Stimulated activated CD8-positive, alpha-beta memory T cell treated with anti-CD3 and anti-CD28 coated beads, Interleukin-4, amount 100 ng/mL, for 4 hours (primary cell): ENCODE measurements at places on chromosomes 12 and 14.

DNA sequence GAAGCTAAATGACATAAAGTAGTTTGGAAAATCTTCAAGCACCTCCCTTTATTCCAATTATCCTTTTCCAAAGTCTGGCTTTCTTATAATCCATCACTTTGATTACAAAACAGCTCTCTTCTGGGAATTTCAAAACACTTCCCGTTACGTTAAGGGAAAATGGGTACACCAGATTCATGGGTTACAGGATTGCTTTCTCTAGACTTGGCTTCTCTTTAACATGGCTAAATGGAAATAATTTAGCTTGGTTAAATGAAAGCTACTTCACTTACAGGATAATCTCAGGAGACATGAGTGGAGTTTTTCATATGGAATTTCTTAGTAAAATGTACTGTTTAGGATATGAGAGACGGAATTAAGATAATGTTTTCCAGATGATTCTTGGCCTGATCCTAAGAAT is 14.7 kb downstream of the GSTZ1 start:
- DNase-seq, result no peak

DNA sequence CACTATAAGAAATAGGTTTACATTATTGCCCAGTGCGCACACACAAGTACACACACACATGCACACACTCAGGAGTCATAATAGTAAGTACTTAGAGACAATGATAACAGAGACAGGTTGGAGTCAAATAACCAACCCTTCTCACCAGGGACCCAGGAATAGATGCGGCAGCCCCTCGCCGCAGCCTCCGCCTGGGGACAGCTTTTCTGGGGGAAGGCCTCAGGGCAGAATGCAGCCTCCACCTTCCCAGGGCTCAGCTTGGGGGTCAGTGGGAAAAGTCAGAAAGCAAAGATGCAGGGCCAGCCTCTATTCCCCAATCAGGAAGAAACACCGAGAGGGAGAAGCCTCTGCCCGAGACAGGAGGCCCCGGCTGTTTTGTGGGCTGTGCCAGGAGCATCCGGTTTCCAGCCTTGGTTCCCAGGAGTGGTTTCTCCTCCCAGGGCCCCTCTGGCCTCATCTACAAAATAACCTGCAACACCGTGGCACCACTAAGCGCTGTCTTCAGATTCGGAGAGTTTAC is 23.4 kb upstream of the EIF5 start:
- DNase-seq, result no peak

DNA sequence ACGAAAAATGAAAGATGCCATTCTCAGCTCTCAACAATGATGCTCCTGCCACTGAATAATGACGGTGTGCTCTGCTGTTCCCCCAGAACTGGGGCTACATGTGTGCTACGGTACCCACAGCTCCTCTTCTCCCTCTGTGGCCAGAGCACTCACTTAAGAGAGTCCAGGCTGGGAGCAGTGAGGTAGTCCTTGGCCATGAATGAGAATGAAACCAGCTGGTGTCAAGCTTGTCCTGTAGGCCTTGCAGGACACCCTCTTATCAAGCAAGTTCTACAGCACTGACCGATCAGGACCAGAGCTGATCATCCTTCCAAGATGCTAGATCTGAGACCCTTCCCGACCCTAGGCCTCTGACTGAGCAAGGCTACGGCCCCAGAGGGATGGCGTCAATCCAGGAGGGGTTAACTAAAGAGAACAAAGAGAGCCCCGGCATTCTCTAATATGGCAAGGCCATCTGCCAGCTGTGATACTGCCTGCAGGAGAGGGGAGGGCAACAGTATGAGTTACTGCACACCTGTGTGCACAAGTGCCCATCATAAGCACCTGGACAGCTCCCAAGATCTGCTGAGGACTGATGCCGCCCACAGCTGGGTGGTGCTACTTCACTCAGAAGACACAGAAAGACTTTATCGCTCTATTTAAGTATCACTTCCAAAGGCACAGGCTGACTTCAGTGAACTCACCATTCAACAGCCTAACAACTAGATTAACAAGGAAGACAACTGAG is 30.5 kb downstream of the APPL2 start:
- no peak for DNase-seq

GRCh38 chr12:88132392-88132791 is 9.5 kb downstream of the CEP290 start:
- DNase-seq, result no peak

DNA sequence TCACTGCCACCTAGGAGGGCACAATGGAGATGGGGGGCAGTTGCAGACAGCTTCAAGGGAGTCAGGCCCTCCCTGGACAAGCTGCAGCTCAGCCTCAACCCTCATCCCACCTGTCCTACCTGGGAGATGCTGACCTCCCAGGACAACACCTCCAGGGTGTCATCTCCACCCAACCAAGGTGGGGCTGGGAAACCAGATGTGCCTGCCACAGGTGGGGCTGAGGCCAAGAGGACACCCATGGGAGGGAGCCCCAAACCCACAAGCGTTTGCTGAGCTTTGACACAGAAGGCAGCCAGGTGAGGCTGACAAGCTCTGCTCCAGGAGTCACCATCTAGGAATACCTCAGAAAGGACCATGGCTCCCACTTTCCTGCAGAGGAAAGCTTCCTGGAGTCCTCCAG is 31.5 kb downstream of the ZFP36L1 start:
- no peak for DNase-seq

DNA sequence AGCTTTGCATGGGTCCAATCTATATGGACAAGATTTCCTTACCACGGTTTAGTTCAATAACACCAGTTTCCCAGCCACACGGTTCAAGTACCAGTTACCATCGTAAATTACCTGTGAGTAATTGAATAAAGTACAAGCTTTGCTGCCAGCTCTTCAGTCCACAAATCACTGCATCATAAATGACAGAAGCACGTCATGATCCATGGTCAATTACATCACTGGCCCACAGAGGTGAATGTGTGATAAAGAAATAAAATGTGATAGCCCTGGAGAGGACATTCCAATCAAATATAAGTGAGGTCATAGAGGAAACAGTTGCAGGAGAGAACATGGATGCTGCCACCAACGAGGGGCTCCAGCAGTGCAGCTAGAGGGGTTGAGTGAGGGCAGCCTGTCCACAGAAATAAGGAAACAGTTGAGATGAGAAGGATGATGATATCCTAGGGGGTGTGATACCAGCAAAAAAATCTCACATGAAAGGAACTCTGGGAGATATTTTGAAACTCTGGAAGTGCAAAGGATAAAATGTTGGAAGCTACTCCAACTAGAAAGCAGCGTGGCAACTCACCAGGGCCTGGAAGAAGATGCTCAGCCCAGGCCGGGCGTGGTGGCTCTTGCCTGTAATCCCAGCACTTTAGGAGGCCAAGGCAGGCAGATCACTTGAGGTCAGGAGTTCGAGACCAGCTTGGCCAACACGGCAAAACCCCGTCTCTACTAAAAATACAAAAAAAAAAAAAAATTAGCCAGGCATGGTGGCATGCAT is 5.8 kb upstream of the DYNC1H1 start:
- no peak for DNase-seq

DNA sequence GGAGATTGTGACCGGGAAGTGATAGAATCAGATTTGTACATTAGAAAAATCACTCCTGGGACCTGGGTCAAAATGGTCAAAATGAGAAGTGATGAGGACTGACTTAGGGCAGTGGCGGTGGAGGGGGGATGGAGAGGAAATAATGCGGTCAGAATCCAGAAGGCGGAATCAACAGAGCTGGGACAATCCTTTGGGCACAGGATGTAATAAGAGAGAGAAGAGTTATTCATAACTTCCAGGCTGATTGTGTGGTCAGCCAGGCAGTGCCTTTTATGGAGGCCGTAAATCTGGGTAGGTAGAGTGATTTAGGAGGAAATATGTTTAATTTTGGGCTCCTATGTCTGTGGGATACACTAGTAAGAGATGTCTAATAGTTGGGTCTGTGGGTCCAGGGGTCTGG is 21.6 kb downstream of the FBXL14 start:
- no peak for DNase-seq

- DNase-seq, result no peak
These were observed 6.9 kb upstream of the TSPAN8 start for GRCh38 chr12:71164568-71165197.

GRCh38 chr12:54017027-54017788 is 8.4 kb downstream of the HOXC8 start:
- no peak for DNase-seq

GRCh38 chr12:103596981-103597380 is 9.9 kb downstream of the STAB2 start:
- DNase-seq, result no peak

GRCh38 chr14:61064856-61065255 is 83.8 kb downstream of the SLC38A6 start:
- DNase-seq, result no peak

DNA sequence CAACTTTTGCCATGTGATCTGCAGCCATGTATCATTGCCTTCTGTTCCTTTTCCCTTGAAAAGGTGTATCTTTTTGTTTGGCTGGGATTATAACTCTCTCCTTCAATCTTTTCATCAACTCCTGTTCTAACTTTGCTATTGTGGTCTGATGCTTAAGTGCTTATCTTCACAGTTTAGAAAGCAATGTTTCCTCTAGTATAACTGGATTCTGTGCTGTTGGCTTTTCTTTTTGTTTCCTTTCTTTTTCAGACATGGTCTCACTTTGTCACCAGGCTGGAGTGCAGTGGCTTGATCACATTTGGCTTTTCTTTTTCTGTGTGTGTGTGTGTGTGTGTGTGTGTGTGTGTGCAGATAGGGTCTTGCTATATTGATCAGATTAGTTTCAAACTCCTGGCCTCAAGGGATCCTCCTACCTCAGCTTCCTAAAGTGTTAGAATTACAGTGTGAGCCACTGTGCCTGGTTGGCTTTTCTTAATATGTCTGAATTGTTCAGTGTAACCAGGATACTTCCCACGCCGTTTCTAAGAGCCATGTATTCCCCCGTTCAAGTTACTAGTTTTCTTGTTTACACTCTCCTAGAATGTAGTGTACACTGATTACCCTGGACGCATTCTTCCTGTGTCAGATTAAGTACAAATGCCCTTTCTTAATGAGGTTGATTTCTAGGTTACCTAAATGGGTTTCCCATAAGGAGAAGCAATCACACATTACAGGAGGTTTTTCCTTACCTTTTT is 35.5 kb downstream of the JAG2 start:
- no peak for DNase-seq

DNA sequence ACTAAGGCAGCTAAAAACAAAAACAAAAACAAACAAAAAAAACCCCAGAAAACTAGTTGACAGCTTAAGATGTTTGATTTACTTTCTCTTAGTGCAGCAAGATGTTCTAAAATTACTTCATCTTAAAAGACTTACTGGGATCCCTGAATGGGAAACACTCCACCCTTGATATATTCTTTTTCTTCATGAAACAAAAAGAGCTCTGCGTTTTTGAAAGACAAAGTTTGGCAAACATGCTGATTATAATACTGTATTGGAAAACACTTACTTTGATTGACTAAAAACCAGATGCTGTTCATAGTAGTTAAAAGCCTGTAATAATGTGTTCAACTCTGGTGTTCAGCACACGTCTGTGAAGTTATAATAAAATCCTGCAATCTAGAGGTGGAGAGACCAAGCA is 136.8 kb downstream of the SRGAP1 start:
- no peak for DNase-seq

- DNase-seq, result no peak
These were observed 21.4 kb downstream of the SYNE3 start for GRCh38 chr14:95495076-95495475.

DNA sequence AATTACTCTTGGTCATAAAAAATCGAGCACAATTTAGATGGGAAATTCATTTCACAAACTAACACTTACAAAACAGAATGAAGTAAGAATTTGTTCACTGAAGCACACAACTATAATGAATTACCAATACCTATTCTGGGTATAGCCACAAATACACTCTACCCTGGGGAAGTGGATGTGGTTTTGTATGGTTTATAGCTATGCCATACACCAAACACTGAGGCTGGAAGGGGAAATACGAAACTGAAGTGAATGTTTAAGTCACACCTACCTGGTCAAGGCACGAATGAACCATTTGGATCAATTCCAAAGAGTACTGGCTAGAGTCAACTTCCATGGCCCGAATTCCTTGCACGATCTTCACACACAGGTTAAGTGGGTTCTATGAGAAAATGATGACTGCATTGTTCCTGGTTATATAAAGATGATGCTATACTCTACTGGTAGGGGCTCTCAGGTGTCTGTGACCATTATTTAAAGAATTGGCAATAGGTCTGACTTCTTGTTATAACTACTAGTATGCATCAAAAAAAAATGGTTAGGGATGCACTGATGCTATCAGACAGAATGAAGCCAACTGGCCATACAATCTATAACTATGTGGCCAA is 12.8 kb downstream of the NEK9 start:
- DNase-seq, result no peak

- no peak for DNase-seq
These were observed 127.8 kb downstream of the DAAM1 start for GRCh38 chr14:59316151-59316830.

GRCh38 chr12:89162589-89163261 is 189.6 kb downstream of the DUSP6 start:
- DNase-seq, result no peak

DNA sequence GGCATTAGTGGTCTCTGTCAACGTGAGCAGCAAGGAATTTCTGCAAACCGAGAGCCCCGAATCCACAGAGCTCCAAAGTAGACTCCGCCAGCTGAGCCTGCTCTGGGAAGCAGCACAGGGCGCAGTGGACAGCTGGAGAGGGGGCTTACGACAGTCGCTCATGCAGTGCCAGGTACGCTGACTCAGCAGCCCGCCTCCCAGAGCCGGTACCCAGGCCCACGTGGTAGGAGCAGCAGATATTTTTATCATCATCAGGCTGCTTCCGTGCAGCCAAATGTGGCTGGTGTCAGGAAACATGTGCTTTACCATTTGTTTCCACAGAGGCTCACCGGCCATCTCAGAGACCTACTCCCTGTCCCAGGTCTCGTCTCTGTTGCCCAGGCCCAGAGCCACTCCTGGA is 73.7 kb downstream of the ESR2 start:
- no peak for DNase-seq

DNA sequence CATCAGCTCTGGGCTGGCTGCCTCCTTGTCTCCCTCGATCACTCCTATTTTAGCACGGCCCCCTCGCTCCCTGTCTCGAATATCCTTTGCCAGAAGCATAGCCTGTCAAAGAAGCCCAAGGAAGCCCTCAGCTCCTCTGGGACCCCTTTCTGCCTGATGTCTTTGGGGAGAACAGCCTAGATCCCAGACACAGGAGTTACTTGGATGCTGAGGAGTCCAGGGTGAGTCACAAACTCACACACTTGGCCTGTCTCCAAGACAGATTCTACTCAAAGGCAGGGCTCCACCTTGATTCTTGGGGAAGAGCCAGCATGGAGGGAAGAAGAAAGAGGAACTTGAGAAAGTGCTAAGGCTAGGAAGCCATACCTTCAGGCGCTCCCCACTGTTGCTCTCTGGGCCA is 8.1 kb downstream of the AVIL start:
- no peak for DNase-seq

DNA sequence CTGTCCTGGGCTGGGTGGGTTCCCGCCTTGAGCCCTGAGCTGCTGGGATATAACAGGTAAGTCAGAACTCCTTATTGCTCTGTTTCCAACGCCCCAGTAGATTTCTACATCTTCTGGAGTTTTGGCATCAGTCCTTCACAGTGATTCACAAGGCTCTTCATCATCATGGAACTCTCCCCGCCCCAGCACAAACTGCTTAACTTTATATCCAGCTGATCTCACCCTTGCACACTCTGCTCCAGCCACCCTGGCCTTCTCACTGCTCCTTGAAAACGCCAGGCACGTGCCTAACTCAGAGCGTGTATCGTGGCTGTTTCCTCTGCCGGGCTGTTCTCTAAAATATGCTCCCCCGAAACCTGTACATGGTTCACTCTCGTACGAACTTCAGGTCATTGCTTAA is 264.9 kb downstream of the NOVA1 start:
- no peak for DNase-seq

GRCh38 chr12:11863988-11864387 is 206.8 kb upstream of the BCL2L14 start:
- DNase-seq, result no peak
